Stimulated activated CD8-positive, alpha-beta memory T cell treated with anti-CD3 and anti-CD28 coated beads, Interleukin-7, amount 100 ng/mL, for 1 hour (primary cell): ENCODE measurements at places on chromosomes 2 and 18.

DNA sequence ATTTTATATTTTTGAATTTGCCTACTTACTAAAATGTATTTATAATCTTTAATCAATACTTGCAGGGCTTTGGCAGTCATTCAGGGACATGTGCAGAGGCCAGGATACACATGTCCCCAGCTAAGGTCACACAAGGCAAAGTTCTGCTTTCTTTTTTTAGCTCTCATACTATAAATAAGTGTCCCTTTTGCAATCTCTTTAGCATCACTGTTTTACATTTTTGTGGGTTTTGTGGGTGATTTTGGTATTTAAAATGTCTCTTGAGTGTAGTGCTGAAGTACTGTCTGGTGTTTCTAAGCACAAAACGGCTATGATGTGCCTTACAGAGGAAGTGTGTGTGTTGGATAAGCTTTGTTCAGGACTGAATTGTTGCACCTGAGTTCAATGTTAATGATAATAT lies 309.0 kb upstream of the GULP1 start:
- no peak for DNase-seq

- DNase-seq, result no peak
These were observed 85.6 kb downstream of the MOGAT1 start for GRCh38 chr2:222756951-222757650.

- no peak for DNase-seq
These were observed 3.7 kb upstream of the PCBP1 start for GRCh38 chr2:70083344-70084156.

- no peak for DNase-seq
These were observed 112.0 kb upstream of the CTDP1 start for GRCh38 chr18:79567481-79568147.
